Stimulated activated CD8-positive, alpha-beta memory T cell treated with anti-CD3 and anti-CD28 coated beads, Interleukin-7, amount 100 ng/mL, for 1 hour (primary cell): ENCODE measurements at places on chromosomes 3 and 15.

DNA sequence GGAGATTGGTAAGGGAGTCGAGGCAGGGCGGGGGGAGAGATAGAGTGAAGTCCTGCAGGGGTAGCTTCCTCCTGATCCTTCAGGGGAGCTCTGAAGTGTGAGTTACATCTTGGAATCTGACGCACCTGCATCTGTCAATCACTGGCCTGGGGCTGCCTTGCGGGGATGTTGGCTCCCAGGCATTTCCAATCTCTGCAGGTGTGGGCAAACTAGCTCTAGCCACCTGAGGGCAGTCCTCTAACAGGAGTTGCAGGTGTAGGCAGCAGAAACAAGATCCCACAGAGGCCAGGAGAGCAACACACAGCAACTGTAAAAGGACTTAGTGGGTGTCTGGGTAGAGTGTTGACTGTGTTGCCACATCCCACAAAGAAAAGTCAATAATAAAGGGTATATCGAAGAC is 63.6 kb downstream of the ZNF621 start:
- DNase-seq: no peak

GRCh38 chr15:27324886-27325615 is 354.1 kb downstream of the GABRG3 start:
- DNase-seq: no peak

- no peak for DNase-seq
Measured at GRCh38 chr3:172711454-172711795, 558 bp upstream of the NCEH1 start.

GRCh38 chr15:29225534-29226234 is 43.9 kb downstream of the NSMCE3 start:
- DNase-seq: no peak

- DNase-seq: no peak
Measured at GRCh38 chr15:90711842-90712241, 5.3 kb upstream of the BLM start.
